ENCODE measurements at places on chromosomes 12 and 14.

DNA sequence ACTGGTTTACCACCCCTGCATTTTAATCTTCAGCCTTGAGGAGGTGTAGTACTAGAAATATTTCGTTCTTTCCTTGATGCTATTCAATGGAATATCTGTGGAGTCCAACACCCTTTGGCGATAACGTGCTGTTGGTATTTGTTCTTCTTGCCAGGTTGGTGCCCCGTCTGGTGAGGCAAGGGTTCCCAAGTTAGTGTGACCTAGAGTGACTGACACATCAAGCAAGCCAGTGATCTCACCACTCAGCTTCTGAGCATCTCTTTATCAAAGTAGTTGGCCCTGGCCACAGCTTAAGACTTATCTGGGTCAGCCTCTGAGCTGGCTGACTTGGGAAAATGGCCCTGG is 60.2 kb downstream of the PLXNC1 start:
- DNase-seq: no peak

DNA sequence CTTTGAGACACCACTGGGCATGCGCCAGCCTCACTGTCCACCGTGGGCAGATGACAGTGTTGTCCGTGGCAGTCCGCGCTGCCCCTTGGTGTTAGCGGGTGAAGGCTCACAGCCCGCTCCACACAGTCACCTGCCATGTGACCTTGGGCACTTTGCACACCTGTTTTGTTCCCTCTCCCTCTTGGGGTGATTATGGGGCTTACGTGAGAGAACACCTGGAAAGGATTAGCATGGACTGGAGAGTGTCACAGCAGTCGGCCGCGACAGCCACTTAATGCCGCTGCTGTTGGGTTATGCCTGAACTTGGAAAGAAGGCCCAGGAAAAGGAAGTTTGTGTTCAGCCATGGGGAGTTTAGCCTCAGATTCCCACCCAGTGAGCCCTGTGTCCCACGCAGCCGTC is 94.2 kb downstream of the DDX51 start:
- no peak for DNase-seq

GRCh38 chr12:116603546-116604177 is 44.5 kb downstream of the MAP1LC3B2 start:
- DNase-seq: no peak

- DNase-seq: no peak
These were observed 89.2 kb downstream of the KCNK10 start for GRCh38 chr14:88233915-88234314.

DNA sequence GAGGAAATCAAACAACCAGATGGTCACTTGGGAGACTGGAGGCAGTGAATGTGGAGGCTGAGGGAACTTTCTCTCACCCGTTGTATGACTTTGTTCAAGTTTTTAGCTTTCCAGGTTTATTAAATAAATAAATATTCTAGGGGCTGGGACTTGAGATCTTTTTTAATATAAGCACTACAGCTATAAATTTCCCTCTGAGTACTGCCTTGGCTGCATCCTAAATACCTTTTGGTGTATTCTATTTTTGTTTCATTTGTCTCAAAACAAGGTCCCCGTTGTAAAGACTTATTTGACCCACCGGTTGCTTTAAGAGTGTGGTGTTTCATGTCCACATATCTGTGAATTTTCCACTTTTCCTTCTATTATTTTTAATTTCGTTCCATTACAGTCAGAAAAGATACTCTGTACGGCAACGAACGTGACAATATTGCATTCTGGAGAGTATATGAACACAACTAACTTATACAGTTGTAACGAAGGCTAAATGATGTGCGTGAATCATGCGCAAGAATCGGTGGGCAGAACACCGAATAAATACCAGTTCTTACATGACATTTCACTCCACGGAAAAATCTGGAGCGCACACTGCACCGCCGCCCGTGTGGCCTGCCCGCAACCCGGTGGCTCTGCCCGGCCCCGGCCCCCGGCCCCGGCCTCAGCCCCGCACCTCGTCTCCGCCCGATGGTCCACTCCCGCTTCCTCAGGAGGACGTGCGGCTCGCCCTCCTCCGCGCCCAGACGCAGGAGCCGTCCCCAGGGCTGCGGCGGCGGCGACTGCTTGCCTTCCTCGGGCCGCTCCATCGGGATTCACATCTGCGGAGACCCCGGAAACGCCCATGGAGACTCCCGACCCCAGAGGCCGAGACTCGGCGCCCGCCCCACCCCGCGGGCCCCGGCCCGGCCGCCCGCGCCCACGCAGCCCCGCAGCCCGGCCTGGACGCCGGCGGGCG is 602 bp downstream of the CHFR start:
- DNase-seq: no peak
